ENCODE measurements at places on chromosomes 2 and 18.

- no peak for DNase-seq
Observed at GRCh38 chr18:21799721-21800120, 59.1 kb downstream of the MIB1 start.

DNA sequence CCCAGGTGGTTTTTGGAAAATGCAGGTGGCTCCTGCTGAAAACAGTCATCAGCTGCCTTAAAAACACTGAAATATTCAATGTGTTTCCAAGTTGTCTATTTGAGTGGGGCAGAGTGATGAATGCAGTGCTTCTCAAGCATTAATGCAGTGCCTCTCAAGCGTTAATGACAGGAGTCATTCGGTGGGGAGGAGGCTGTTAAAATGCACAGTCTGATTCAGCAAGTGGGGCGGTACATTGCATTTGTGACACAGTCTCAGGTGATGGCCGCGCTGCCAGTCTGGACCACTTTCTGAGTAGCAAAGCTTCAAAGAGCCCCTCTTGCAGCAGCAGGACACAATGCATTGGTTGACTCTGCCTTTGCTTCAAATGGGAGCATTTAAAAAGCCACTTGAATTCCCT lies 231.4 kb upstream of the RGPD4 start:
- no peak for DNase-seq

- no peak for DNase-seq
Observed at GRCh38 chr2:17628349-17629261, 88.1 kb downstream of the VSNL1 start.

- DNase-seq: peak; percentile 84
Observed at GRCh38 chr18:79380816-79381806, 14.6 kb upstream of the NFATC1 start.

DNA sequence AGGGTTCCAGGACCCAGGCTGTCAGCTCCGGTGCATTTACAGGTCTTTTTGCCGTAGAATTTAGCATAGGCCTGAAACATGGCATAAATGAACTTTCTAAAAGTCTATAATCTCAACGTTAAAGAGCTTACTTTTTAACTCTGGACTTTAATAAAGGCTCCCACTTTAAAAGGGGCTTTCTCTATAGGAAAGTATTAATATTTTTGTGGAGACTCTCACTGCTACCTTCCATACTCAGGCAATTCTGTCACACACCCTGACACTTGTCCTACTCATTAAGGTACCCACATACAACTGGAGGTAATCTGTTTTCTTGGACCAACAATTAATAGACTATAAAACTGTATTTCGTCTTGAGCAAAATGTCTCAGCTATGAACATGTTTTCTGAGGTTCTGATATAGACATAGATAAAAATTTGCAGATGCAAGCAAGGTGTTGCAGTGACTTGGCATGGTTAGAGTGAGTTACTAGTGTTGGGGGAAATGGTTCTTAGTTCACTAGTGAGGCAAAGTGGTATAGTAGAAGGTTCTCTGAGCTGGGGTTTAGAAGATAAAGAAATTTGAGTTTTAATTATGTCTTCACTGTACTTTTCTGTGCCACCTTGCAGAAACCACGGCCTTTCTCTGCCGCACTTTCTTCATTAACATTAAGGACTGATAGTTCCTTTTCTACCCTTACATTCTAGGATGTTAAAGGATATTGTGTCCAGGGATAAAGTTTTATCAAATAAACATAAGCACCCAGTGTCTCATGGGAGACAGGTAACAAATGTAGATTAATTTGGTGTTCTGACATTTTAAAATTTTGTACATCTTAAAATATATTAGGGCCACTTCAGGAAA lies 10.8 kb upstream of the NR4A2 start:
- DNase-seq: no peak

- DNase-seq: peak; percentile 83
Observed at GRCh38 chr2:10835052-10835970, 22.7 kb upstream of the PDIA6 start.

DNA sequence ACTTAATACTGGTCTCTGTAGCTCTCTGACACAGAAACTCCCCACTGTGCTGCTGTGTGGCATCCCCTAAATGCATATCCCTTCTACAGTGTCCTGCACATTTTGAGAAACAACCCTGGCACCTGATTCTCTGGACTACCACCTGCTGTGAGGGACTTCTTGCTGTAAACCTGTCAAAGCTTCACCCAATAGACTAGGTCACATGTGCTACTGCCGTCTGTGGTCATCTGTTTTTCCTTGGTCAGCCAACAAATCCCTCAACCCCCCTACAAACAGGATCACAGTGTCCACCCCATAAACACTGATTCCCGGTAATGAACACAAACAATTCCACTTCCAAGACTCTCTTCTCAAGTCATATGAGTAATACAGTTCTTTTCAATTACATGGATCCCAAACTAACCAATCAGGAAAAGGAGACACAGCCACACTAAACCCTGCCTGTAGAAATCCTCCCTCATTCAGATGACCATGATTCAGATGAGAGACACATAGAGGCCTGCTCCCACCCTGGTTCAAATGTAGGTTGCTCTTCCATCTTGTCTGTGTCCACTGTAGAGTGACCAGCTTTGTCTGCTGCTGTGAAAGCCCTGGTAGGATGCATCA lies 1157.4 kb downstream of the RPIA start:
- no peak for DNase-seq

DNA sequence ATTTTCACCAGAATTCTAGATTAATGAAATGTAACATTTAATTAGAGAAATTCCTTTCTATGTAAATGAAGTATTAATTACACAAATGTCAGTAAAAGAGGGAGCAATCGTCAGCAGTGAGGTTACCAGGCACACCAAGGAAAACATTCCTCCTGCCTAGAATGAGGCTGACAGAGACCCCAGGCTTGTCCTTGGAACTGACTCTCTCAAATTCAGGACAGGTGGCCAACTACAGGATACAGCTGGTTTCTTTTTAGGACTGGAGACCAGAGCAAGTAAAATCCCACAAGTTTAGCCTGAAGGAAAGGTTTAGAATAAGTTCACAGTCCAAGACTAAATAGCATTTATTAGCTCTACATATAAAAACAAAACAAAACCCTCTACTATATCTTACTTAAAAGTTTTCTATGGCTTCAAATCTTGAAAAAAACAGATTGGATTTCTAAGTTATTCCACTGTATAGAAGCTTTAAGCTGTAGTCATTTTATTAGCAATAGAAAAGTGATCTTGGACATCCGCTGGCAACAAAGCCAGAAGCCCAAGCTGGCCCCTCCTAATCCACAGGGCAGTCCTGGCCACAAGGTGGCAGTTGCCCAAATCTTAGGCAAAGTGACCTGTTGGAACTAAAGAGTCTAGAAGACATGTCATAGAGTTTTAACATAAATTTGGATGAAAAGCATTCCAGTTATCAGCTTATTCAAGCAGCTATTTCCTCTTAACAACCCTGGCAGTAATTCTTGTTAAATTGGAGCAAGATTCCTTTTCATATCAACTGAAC lies 81.0 kb downstream of the SP3 start:
- DNase-seq: no peak

DNA sequence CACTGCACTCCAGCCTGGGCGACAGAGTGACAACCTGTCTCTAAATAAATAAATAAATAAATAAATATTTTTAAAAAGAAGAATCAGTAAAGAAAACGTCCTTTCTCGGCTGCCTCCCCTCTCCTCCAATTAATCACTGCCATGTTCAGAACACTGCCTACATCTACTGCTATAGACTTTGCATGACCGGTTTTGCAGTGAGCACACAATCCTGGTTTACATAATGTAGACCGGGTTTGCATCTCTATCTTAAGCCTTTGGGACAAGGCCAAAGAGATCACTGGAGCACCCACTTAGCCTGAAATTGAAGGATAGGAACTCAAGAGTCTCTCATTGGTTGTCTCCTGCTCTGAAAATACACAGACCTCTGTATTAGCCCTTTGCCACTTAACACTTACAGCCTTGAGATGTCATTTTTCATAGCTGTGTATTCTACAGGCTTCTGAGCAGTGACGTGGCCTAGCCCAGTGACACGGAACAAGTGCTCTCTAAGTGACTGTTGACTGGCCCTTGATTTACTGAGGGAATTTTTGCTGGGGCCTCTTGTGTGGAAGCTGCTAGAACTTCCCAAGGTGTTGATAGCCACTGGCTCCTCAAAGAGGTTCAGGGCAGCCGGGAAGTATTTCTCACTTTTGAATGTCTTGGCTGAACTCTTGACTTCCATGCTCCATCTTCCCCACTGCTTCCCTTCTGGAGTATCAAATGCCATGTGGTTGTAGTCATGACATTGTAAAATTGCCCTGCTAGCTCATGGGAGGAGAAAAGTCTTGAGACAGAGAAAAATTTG lies 45.3 kb upstream of the CCBE1 start:
- no peak for DNase-seq

DNA sequence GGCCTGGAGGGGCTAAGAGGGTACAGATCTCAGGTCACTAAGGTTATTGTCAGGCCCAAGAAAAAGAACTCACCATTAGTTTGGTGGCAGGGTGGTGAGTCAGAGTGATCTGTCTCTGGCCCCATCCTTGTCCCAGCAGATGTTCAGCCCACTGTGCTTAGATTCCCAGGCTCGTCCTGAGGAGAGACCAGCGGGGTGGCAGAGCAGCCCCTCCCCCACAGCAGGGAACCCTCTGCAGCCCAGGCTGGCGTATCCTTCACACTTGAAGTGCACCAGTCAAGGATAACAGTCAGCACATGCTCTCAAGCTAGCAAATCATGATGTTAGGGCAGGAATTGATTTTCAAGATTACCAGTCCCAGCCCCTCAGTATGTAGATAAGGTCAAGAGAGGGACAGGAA lies 43.1 kb downstream of the TMEM185B start:
- no peak for DNase-seq

All from GM12891 (cell line).